ENCODE measurements at places on chromosomes 11 and 22.

- no peak overlapping the region for H3K4me3 ChIP-seq
- H3K36me3 ChIP-seq = no peaks in the 10 kb centered on the region
- DNase-seq = no peak
- H3K4me1 ChIP-seq = peaks cover 35% of the 10 kb centered on the region
- H3K27ac ChIP-seq = no peak overlapping the region
- H3K27me3 ChIP-seq = no peaks in the 10 kb centered on the region
Measured at GRCh38 chr11:45094958-45095690, 51.3 kb upstream of the PRDM11 start.

GRCh38 chr11:16853859-16854258 is 115.4 kb downstream of the C11orf58 start:
- no peaks in the 10 kb centered on the region for H3K36me3 ChIP-seq
- no peaks in the 10 kb centered on the region for H3K4me1 ChIP-seq

- H3K27ac ChIP-seq = no peak overlapping the region
- no peak overlapping the region for H3K4me3 ChIP-seq
- H3K36me3 ChIP-seq = no peaks in the 10 kb centered on the region
- peaks cover 51% of the 10 kb centered on the region for H3K4me1 ChIP-seq
Measured at GRCh38 chr11:122853971-122854446, 15.7 kb downstream of the CRTAM start.

DNA sequence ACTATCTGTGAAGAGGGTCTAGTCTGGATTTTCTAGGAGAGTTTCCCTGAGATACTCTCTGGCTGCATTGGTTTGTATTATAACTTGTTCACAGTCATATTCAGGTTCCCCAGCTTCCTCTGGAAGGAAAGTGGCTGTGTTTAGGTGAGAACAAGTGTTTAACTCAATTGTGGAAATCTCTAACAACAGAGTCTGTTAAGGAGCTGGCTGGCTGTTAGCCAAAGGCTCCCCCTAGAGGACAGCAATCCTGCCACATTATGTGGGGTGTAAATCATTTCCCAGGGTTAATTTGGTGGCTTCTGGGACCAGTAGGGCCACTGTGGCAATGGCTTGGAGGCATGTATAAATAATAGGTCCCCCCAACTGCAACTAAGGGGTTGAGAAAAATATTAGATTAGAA is 18.4 kb downstream of the MS4A6E start:
- peaks cover 3% of the 10 kb centered on the region for H3K27me3 ChIP-seq
- H3K36me3 ChIP-seq = no peaks in the 10 kb centered on the region
- no peak overlapping the region for H3K4me3 ChIP-seq
- no peaks in the 10 kb centered on the region for H3K4me1 ChIP-seq
- DNase-seq = no peak

DNA sequence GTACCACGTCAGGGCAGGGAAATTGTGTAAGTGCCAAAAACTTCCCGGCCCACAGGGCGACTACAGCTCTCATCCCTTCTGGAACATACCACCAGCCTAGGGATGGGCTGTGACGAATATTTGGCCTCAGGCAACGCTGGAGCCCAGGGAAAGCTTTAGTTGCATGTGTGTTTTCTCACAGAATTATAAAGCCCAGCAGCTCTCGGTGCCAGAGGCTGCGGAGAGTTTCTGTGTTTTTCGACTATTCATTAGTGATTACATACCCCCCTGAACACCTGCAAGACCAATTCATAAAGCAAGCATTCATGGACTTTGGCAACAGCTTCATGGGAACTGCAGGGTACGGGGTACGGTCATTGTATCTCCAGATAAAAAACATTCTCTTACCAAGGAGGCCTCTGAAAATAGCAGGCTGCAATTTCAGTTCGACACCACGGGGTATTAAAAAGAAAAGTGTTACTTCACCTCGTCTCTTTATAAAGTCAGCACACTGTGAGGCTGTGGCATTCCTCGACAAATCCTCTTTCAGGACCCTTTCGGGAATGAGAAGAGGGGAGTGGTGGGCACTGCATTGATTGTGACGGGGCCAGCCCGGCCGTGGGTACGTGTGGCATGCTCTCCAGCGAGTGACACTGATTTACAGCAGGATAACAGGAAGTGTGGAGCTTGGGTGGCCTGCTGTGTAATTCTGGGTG is 243.6 kb upstream of the SORL1-AS1 start:
- no peak overlapping the region for H3K27ac ChIP-seq
- no peak for DNase-seq
- H3K4me1 ChIP-seq = no peaks in the 10 kb centered on the region
- no peak overlapping the region for H3K4me3 ChIP-seq

GRCh38 chr11:75826461-75827230 is 11.6 kb downstream of the UVRAG start:
- no peak for DNase-seq
- no peaks in the 10 kb centered on the region for H3K27me3 ChIP-seq
- H3K27ac ChIP-seq = no peak overlapping the region
